ENCODE measurements at places on chromosomes 11 and 22.

- DNase-seq, result no peak
These were observed 147.5 kb downstream of the CRYBB2 start for GRCh38 chr22:25366876-25367466.

DNA sequence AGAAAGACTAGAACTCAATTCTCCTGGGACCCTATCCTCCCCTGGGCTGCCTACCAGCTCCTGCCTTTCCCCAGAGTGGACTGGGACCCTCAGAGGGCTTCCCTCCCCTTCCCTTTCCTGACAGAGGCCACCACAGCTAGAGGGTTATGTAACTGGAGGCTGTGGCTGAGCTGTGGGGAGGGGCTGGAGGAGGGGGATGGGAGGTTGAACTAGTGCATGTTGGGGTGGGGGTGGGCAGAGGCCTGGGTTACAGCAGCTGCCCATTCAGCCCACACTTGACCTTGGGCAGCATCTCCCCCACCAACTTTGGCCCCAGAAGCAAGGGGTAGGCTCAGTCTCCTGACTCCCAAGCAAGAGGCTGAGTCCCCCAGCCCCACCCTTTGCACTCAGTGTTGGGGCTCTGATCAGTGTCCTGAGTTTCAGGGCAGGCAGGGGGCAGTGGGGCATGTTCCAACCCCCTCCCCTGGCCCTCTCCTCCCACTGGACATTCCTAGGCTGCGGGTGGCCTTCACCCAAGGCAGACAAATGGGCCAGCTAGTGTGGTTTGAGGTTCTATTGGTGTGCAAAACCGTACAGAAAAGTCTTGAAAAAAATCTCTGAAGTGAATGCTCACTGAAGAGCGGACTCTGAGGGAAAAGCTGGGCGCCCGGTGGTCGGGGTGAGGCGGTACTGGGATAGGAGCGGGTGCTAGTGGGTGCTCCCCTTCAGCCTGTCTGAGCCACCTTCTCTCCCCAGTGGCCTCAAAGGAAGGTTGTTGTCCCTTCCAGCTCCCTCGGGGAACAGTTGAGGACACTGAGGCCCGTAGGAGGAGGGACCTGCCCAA lies 3.8 kb downstream of the KCNC1 start:
- DNase-seq, result no peak

DNA sequence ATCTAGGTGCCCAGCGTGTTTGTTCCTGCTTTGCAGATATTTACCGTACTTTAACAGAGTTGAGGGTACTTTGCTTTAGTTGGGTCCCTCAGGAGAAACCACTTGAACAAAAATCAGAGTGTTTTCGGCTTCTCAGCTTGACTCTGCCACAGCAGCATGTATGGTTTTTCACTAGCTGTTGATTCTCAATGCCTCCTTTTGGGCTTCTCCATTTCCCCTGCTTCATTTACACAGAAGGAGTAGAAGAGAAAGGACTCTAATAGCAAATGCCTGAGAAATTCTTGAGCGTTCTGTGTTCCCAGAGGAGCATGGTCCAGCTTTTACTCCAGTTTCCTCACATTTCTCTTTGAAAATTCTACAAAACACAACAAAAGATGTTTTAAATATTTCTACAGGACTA lies 252.1 kb upstream of the CCDC179 start:
- no peak for DNase-seq

DNA sequence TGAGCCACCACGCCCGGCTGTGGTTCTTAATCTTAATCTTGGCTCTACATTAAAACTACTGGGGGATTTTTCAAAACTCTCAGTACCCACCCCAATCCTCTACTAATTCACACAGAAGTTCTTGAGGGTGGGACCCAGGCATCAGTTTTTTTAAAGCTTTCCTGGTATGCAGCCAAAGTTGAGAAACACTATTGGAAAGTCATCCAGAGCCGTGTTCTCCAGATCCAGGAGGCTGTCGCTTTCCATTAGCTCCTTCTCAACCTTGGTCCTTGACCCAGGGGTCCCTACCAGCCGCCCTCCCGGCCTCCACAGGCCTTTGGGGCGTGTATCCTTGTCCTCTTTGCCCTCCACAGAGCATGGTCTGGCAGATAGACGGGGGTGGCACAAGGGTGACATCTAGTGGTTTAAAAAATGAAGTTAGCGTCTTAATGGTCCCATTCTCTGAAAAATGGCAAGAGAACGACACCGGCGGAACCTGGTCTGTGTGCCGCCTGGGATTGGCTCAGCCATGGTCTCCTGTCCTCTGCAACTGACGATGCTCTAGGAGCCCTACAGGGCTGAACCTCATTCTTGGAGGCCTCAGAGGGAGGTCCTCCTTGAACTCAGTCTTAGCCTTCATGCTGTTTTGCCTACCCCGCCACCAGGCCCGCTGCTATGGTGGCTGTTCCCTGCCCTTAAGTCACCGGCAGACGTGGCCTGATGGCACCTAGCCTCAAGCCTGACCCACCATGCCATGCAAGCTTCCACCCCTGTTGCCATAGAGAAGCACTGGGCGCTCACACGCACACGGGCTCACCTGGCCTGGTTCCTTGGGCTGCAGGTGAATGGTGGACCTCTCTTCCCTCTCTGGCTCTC lies 152.0 kb upstream of the SYN3 start:
- no peak for DNase-seq

GRCh38 chr22:37187552-37187890 lies 526 bp downstream of the C1QTNF6 start:
- no peak for DNase-seq

DNA sequence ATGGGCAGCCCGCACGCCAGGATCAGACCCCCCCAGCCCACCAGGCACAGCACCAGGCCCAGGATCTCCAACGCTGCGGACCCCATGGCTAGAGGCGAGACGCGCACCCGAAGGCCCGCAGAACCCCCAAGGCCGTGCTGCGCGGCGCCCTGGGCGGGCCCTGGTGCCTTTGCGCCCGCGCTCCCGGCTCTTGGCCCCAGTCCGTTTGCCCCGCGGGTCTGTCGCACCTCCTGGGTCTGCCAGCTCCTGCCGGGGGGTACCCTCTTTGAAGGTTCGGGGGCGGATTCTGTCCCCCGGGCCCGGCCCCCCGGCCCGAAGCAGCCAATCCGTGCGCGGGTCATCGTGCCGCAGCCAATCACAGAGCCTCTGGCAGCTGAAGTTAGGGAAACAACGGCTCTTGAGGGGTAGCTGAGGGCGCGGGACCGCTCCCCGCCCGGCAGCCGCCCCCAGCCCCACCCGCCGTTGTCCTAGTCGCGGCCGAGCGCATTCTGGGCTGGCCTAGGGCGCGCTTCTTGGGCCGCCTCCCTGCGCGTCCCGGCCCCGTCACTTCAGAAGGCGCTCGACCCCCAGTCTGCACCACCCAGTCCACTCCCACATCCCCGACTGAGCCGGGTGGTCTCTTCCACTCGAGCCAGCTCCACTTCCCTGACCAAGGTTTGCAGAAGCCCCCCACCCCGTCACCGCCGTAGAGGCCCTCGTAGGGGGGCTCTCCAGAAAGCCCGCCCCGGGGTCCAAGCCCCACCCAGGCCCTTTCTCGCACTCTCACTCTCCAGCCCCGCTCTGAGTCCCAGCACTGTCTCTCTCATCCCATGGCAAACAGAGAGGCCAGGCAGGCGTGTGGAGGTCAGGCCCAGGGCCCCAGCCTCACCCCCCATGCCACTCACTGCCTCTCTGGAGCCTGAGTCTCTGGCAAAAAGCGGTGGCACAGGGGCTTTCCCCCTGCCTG lies at the start of gene CLDN5:
Gene CLDN5 (minus strand): TSS at position 241 of the 946 bp plus-strand sequence. CDS start 155 bp downstream, at position 86.
- DNase-seq, result no peak

DNA sequence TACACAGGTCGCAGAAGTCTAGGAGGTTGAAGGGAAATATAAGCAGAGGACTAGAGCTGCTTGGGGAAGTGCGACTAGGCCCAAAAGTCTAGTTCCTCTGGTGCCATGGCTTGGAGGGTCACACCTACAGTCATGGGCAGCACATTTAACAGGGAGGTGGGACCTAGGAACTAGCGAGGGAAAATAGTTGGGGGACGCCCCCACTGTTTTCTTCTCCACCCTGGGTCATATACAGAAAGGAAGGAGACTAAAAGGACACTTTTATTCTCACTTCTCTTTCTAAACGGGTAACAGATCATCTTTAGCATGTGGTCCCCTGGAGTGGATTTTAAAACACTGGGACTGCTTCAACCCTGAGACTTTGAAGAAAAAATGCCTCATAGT lies 16.6 kb downstream of the APIP start:
- no peak for DNase-seq

- no peak for DNase-seq
These were observed 14.1 kb downstream of the MS4A1 start for GRCh38 chr11:60469723-60470122.

DNA sequence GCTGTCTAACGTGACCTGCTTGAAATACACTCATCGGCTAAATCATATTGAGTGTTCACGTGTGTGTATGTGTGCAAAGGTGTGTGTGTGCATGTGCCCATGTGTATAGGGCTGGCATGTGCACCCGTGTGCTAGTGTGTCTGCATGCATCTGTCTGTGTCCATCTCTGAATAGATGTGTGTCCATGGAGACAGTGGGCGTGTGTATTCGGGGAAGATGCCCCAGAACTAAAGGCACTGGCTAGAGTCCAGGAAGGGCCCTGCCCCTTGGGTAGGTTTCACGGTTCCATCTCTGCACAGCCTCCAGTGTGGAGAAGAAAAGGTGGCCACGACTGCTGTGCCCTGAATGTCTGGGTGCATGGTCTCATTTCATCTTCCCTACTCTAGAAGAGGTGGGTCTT lies 220.3 kb downstream of the MN1 start:
- no peak for DNase-seq

- DNase-seq, result no peak
These were observed 508.0 kb downstream of the NELL1 start for GRCh38 chr11:21177379-21177778.

Data from omental fat pad (tissue), 4 donors.